ENCODE measurements at places on chromosomes 7 and 10.
A peak's percentile ranks its signal among the peaks of the same experiment; 100 is the strongest.

- DNase-seq = peak; percentile 2
These were observed 1.3 kb downstream of the ABCB1 start for GRCh38 chr7:87599336-87599735.

DNA sequence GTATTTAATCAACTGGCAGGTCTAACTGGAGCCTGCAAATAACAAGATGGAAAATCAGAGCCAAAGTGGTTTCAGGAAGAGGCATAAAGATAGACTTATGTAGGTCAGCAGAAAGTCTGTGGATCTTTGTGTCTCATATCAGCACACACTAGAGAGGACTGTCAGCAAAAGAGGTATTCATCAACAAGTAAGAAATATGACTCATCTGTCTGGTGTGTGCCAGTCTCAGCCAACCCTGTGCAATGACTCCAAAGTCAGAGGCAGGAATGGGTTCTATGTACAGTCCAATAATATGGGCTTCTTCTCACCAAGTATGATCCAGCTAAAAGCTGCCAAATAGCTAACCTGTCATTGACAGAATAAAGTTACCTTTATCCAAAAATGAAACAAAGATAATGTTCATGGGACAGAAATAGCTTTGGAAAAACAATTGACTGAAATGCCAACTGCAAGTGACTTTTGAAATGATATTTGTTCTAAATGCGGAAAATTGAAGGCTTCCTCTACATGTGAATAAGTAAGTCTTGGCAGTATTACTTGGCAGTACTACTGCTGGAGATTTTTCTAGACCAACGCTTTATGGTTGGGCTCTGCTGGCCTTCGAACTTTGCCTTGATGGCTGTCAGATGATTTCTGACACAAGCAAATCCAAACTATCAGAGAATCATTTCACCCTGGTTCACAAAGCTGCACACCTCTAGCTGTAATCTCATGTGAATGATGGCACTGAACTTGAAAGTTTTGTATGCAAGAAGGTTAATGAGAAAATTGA, 272.3 kb upstream of the SEMA3C start:
- DNase-seq = no peak

GRCh38 chr10:80513106-80513505, 24.6 kb upstream of the SH2D4B start:
- no peak for DNase-seq

DNA sequence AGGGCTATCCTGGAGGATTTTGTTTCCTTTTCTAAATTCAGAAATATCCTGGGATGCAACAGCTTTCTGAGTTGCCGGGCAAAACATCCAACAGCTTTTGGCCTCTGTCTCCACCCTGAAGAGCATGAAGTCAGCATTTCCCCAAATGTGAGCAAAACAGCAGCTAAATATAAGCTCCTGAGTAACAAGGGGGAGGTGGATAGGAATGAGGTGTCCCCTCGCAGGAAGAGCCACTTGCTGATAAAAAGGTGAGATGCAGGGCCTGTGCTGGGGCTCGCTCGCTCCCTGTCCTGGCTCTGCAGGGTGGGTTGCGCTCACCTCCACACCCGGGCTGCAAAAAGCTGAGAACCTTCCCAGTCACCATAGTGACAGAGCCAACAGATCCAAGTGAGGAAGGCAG, 264.3 kb downstream of the ZEB1 start:
- DNase-seq = no peak

DNA sequence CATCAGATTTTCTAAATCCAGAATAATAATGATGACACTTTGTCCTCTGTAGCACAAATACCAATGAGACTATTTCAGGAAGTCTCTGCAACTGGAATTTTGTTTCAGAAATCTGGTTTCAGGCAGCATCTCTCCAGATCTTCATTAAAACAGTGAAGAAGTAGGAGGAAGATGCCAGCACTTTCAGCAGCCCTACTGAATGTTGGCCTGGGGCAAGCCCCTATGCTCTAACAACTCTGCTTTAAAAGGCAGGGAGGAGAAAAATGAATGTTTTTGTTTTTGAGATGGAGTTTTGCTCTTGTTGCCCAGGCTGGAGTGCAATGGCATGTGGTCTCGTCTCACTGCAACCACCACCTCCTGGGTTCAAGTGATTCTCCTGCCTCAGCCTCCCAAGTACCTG, 7.2 kb upstream of the CAV1 start:
- DNase-seq = no peak

- DNase-seq = no peak
These were observed 189.7 kb downstream of the KIF20B start for GRCh38 chr10:89891006-89891535.

DNA sequence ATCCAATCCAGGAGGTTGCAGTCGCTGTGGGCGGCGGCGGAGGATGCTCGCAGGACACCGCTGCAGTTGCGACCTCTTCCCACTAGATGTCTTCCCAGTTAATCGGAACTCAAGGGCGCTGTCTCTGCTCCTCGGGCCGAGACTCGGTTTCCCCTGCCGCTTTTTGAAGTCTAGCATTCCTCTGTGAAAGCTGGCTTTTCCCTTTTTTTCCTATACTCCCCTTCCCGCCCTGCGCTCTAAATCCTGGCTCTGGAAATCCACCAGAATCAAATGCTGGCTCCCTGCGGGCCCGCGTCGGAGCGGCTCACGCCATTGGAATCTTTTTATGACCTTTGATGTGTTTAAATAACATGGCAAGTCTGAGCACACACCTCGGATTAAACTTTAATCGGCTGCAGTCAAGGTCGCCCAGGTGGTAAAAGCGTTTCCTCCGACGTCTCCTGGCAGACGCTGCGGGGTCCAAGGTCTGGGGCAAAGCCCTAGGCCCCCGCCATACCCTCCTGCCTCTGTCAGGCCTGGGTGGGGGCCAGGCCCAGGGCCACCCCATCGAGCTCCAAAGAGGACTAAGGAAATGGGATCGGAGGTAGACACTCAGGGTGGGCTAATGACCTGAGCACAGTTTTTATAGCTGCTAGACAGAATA, 10.7 kb upstream of the HOXA13 start:
- DNase-seq = no peak

DNA sequence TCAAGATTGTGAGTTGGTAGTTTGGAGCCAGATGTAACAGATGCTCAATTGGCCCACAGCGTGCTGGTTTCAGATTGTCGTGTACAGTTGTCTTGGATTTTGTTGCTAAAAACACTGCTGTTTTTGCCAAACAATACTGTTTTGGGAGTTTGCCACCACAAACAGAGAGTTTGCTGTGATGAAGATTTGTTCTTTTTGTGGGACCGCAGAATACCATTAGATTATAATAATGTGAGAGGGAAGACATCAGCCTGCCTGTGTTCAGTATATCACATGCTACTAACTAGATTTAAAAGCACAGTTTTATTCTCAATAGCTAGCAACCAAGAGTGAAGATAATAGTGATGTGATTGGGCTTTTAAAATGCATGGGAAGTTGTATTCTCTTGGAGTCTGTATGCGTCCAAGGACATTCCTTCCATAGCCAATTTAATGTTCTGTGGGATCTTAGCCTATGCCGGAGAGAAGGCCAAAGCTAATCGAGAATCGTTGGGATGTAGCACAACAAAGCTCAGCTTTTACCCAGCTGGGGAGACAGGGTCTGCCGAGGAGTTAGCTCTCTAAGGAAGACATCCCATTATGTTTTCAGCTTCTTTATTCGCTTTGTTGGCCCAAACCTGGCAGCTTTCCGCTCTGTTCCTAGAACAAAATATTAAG, 18.7 kb upstream of the ITGA8 start:
- DNase-seq = no peak

DNA sequence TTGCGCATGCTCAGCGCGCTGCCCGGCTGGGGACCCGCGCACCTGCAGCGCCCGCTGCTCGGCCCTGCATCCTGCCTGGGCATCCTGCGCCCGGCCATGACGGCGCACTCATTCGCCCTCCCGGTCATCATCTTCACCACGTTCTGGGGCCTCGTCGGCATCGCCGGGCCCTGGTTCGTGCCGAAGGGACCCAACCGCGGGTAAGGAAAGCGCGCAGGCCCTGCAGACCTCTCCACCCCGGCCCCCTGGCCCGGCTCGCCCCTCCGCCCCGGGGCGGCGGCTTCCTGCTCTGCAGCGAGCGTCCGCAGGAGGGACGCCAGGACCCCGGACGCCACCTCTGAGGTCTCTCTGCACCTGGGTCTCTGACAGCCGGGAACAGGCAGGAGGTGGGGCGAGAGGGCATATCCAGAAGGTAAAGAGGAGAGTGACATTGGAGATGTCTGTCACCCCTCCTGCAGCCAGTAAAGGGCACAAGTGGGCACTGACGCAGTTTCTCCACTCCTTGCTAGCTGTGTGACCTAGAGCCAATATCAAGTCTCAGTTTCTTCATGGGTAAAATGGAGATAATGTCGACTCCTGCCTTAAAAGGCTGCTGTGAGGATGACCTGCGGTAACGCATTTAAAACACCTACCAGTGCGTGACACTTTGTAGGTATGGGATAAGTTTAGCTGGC, 338 bp downstream of the ATP6V0E2 start:
- DNase-seq = no peak

GRCh38 chr7:108211382-108212201, 81.4 kb upstream of the LAMB4 start:
- no peak for DNase-seq

- no peak for DNase-seq
These were observed 228.1 kb downstream of the ACTR3B start for GRCh38 chr7:152987656-152988055.

DNA sequence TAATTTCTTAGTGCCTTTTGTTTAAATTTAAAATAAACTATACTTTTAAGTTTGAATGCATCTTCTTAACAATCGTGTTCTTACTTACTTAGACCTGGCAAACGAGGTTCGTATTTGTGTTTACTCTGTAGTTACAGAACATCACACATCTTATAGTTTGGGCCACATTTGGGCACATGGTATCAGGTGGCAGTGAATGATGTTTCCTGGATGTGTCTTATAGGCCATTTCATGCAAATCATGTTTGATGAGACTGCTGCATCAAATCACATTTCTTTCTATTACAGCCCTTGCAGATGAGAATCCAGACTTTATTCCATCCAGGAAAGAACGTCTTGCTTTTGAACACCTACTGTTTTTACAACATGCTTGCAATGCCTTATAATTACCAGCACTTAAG, 78.5 kb downstream of the RBM33 start:
- no peak for DNase-seq

GRCh38 chr7:2823130-2823529, 21.0 kb downstream of the GNA12 start:
- DNase-seq = no peak
